ENCODE measurements at places on chromosomes 7 and 10.
A peak's percentile ranks its signal among the peaks of the same experiment; 100 is the strongest.

GRCh38 chr7:15424468-15424867, 137.3 kb downstream of the AGMO start:
- ATAC-seq = no peak

DNA sequence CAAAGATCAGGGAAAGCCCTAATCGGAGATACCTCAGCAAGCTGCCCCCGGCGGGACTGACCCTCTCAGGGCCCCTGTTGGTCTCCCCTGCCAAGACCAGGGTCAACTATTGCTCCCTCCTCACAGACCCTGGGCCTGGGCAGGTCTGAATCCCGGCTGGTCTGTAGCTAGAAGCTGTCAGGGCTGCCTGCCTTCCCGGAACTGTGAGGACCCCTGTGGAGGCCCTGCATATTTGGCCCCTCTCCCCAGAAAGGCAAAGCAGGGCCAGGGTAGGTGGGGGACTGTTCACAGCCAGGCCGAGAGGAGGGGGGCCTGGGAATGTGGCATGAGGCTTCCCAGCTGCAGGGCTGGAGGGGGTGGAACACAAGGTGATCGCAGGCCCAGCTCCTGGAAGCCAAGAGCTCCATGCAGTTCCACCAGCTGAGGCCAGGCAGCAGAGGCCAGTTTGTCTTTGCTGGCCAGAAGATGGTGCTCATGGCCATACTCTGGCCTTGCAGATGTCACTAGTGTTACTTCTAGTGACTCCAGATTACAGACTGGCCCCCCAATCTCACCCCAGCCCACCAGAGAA, 24.1 kb downstream of the TBATA start:
- ATAC-seq = no peak

DNA sequence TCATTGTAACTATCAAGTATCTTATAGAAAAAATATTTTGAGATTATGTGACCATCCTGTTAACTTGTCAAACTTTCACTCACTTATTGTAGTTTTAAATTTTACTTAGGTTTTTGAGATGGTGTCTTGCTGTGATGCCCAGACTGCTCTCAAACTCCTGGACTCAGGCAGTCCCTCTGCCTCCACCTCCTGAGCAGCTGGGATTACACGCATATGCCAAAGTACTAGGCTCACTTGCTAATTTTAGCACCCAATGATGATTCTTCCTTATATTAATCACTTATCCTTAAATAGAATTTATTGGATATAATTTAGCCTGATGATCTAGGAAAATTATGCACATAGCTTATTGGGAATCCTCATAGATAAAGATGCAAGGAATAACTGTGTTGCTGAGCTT, 104.9 kb downstream of the BTRC start:
- ATAC-seq = no peak

DNA sequence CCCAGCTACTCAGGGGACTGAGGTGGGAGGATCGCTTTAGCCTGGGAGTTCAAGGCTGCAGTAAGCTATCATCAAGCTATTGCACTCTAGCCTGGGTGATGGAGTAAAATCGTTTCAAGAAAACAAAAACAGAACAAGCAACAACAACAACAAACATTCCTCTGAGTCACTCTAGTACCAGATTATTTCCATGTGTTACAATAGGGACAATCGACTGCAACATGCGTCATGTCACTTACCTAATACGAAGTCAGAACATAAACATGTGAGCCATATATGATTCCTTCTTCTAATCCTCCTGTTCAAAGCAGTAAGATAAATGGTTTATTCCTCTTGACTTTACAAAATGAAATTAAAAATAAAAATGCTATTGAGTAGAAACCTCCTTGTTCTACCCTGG, 57.3 kb downstream of the ZNF438 start:
- ATAC-seq = no peak

- no peak for ATAC-seq
Observed at GRCh38 chr7:5217851-5218331, 27.9 kb downstream of the WIPI2 start.

DNA sequence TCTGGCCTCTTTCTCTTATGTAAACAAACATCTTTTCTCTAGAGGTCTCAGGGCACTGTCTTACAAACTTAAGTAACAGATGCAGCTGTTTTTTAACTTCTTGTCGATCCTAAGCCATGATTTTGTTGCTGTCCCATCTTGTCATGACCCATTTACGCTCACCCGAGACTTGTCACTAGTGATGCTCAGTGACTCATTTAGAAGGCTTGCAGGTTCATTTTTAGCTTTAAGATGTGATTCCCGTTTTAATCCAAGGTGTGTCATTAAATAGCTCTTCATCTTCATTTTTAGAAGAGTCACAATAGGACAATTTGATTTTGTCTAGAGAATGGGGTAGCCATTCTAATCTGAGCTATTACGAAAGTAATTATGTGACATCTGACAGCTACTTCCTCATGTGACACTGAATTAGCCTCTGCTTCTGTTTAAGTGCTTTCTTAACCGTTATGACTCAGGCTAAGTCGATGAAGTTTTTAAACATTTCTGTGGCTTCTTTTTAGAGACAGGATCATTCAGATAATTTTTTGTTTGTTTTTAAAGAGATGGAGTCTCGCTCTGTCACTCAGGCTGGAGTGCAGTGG, 42.7 kb downstream of the SPDYE5 start:
- ATAC-seq = no peak

- ATAC-seq = no peak
Observed at GRCh38 chr10:43922335-43923280, 273.9 kb upstream of the ZNF32 start.

GRCh38 chr10:80453842-80454512, at the start of gene TSPAN14:
Gene TSPAN14 (plus strand): TSS chr10:80454310. CDS start chr10:80489234, 34,924 bp downstream.
- ATAC-seq = peak; percentile 94

GRCh38 chr7:17207220-17207619, 91.2 kb upstream of the AHR start:
- ATAC-seq = no peak

DNA sequence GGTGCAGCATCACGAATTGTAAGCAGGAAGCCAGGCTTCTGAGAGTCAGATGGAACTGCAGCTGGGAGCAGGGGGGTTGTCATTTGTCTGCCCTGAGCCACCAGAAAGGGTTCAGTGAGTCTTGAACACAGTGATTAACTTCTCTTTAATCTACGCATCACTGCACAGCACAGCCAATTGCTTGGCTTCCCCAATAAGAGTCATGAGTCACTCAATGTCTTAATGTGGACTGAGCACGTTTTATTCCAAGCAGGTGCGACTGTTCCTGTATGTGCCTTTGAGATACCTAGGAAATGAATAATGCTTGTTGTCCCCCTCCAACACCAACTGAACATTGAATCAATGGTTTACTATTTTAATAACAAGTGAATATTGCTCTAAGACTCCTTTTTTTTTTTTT, 26.0 kb upstream of the PLEKHA1 start:
- no peak for ATAC-seq

- ATAC-seq = no peak
Observed at GRCh38 chr7:15757041-15758000, 70.8 kb upstream of the MEOX2 start.

DNA sequence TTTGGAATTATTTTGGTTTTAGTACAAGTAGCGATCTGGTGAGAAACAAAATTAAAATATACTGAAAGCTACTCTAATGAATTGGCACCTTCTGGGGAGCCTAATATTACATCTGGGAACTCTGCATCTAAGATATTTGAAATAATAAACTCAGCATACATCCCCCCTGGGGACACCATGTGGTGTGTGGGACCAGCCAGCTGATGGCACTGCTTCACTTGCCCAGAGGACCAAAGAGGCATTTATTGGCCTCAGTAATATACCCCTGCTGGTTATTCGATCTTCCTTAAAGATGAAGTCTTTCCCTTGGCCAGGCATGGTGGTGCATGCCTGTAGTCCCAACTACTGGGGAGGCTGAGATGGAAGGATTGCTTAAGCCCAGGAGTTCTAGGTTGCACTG, 195.1 kb upstream of the AUTS2 start:
- no peak for ATAC-seq

GRCh38 chr10:112247791-112248190, 35.4 kb upstream of the TECTB start:
- ATAC-seq = no peak

DNA sequence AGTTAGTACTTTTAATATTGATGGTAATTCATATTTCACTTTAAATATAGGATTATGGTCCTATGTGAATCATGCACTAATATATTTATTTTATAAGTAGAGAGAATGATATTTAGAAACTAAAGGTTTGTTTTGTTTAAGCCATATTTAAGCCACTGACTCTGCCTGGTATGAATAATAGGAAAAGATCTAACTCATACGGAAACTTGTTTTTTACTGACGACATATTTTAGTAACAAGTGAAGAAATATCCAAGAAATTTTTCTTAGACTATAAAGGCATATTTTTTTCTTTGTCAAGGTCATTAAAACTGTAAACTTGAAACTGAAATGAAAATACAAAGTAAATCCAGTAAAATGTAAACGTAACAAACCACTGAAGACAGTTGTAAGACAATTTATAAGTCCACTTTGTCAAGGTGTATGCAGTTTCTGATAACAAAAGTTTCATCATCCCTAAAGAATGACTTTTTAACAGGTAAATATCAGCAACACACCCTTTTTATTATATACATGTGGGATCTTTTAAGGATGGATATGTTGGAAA, 147.1 kb downstream of the PHF14 start:
- ATAC-seq = no peak

DNA sequence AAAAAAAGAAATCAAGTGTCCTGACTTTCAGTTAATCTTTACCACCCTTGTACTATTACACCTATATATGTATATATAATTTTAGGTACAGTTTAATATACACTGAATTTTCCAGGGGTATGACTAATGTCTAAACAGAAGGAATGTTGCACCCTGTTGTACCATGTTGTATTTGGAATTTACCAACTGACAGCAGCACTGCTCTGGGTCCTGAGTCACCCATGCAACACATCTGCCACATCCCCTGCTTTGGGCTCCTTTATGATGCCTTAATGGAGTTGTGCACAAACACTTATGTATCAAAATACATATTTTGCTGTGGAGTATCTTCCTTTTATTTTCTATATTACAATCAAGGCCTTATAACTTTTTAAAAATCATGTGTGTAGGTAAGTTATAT, 21.2 kb downstream of the YAE1 start:
- ATAC-seq = no peak

GRCh38 chr10:92573091-92573797, 649 bp downstream of the IDE start:
- ATAC-seq = peak; percentile 30

DNA sequence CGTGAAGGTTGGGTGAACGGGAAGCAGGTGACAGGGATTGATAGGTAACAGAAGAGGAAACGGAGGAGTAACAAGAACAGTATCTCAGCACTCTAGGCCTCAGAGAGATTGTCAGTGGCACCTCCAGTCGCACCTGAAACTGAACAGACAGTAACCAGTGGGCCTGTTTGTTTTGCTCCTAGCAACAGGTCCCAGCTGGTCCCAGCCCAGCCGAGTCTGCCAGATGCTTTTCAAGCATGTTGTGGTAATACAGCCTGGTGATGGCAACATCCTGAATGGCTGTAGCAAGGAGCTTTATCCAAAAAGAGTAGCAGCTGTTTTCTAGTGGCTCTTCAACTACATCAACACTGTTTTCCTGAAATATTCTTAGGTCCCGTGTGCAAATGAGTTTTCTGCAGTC, 4.7 kb downstream of the CACNB2 start:
- peak; percentile 64 for ATAC-seq

DNA sequence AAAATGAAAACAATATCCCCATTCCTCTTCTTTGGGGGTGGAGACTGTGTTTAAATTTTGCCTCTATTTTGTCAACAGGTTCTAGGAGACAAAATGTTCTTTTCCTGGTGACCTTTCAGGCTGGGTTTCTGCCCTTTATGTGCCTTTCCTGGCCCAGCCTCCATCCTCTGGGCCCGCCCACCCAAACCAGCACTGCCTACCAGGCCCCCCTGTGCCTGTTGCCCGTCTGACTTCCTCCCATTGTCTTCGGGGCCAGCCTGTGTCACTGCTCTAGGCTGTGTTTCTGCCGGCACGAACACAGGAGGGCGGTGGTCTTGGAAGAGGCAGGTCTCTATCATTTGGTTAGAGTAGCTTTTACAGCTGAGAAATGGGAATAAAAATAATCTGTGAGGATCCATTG, 13.9 kb downstream of the TSPAN14 start:
- peak; percentile 79 for ATAC-seq

DNA sequence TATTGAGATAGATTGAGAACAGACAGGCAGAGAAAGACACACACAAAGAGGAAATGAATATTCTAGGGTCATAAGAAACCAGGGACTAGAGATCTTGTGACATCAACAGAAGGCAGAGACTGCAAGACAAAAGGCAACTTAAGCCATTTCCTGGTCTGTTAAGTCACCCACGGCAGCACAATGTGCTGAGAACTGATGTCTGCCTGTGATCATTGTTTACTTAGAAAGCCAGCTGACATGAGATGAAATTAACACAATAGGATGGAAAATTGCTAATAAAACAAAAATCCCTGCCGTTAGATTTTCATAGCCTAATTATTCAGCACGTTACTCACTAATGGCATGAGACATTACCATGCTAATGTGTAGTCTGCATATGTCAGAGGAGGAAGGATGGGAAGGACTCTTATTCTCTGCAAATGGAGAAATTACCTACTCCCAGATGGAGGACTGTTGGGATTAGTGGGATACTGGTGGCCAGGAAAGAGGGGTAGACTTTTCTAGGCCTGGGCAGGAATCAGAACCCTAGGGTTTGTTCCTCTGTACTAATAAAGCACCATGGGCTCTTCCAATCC, 191.3 kb upstream of the PODXL start:
- ATAC-seq = no peak

GRCh38 chr10:59709395-59710125, at the start of gene SLC16A9:
Gene SLC16A9 (minus strand): TSS chr10:59709850. CDS start chr10:59684291, 25,559 bp downstream.
- ATAC-seq = peak; percentile 74

- no peak for ATAC-seq
Observed at GRCh38 chr7:156096771-156097538, 284.7 kb upstream of the SHH start.

DNA sequence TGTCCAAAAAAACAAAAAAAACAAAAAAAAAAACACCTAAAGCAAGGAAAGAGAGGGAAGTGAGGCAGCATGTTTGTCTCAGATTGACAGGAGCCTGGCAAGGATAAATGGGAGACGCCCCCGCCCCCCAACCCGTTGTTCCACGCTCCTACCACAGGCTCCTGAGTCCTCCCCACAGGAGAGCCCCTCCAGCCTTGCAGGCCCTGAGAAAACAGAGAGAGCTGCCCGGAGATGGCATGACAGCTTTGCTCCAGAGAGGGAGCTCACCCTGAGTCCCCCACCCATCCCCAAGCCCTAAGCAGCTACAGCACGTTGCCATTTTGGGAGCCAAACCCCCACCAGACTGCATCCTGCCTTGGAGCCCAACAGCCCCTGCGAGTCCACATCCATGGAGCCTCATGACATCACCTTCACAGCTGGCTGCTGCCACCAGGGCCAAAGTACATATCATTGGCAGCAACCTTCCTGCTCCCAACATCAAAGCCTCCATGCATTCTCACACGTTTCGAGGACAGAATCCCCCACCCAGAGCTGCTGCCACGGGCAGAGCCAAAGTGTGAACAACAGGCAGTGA, 1283.3 kb downstream of the TYW1 start:
- ATAC-seq = no peak
